Thoracic aorta (tissue), 2 donors: ENCODE measurements at places on chromosomes 6 and 20. TPM values are rescaled to one million over a fixed set of nuclear protein-coding genes. Genes with fewer than 3 reads are reported as not detected.

SLC22A23 gene
- 9.7 TPM for total RNA-seq

TINAG gene
- not detected for total RNA-seq

ZDHHC14 gene
- total RNA-seq: 20.0 TPM

TPX2 gene
- total RNA-seq: 1.5 TPM

SEMG1 gene
- not detected for total RNA-seq

FGD2 gene
- 27.5 TPM for total RNA-seq

OR2H1 gene
- total RNA-seq: not detected

TXLNB gene
- total RNA-seq: 0.81 TPM

SAMD5 gene
- total RNA-seq: 1.6 TPM

NPEPL1 gene
- 59.4 TPM for total RNA-seq

SOX4 gene
- total RNA-seq: 5.6 TPM

KIFC1 gene
- total RNA-seq: 0.85 TPM

ESR1 gene
- 4.9 TPM for total RNA-seq

TRIM38 gene
- 19.5 TPM for total RNA-seq

FITM2 gene
- total RNA-seq: 8.7 TPM

DZANK1 gene
- total RNA-seq: 3.7 TPM

CTCFL gene
- not detected for total RNA-seq

TNF gene
- 0.71 TPM for total RNA-seq

ENPP5 gene
- 2.7 TPM for total RNA-seq

HLA-DOA gene
- 5.8 TPM for total RNA-seq

CLIC5 gene
- 2.6 TPM for total RNA-seq

KCNS1 gene
- total RNA-seq: not detected

PCMT1 gene
- total RNA-seq: 86.0 TPM

SOX18 gene
- total RNA-seq: 4.2 TPM

CFAP206 gene
- total RNA-seq: not detected

GABRR1 gene
- 5.4 TPM for total RNA-seq

F13A1 gene
- total RNA-seq: 156 TPM

VAPB gene
- 32.8 TPM for total RNA-seq

GRM4 gene
- not detected for total RNA-seq

OR2B6 gene
- total RNA-seq: not detected

LMBRD1 gene
- total RNA-seq: 49.8 TPM

UNC5CL gene
- total RNA-seq: 7.9 TPM

WFDC5 gene
- not detected for total RNA-seq

EYS gene
- total RNA-seq: not detected

TCF19 gene
- 1.6 TPM for total RNA-seq

SUMO4 gene
- 3.2 TPM for total RNA-seq

IL17F gene
- total RNA-seq: not detected

JPH2 gene
- 179 TPM for total RNA-seq

RBM39 gene
- 413 TPM for total RNA-seq

LY6G6D gene
- total RNA-seq: not detected

MUC21 gene
- not detected for total RNA-seq

NHLRC1 gene
- 1.2 TPM for total RNA-seq

PIGU gene
- 10.2 TPM for total RNA-seq

TREML1 gene
- 0.56 TPM for total RNA-seq

TGM3 gene
- total RNA-seq: not detected

PNPLA1 gene
- total RNA-seq: not detected

LYRM2 gene
- total RNA-seq: 12.9 TPM

PLCB1 gene
- total RNA-seq: 16.3 TPM

DCDC2 gene
- total RNA-seq: not detected

MAS1 gene
- total RNA-seq: 0.14 TPM

SNAP91 gene
- 3.0 TPM for total RNA-seq

LST1 gene
- 37.9 TPM for total RNA-seq

CST4 gene
- total RNA-seq: not detected

RAB44 gene
- total RNA-seq: not detected

KIF3B gene
- total RNA-seq: 30.7 TPM

CTAGE9 gene
- total RNA-seq: not detected
